ENCODE measurements at places on chromosomes 5 and 9. TPM values are rescaled to one million over a fixed set of nuclear protein-coding genes. Genes with fewer than 3 reads are reported as not detected.

The MYMK gene
- not detected for total RNA-seq

The SPATA6L gene
- 0.43 TPM for total RNA-seq

The HTR1A gene
- total RNA-seq = not detected

The IL13 gene
- total RNA-seq = not detected

The CDKN2B-AS1 gene
- 4.8 TPM for total RNA-seq

The SUSD3 gene
- 1.1 TPM for total RNA-seq

The UBE2R2 gene
- total RNA-seq = 15.2 TPM

The TTC16 gene
- 0.14 TPM for total RNA-seq

The KIAA0825 gene
- total RNA-seq = 3.0 TPM

The LRRC26 gene
- not detected for total RNA-seq

The CCL28 gene
- total RNA-seq = 0.43 TPM

The GABRP gene
- not detected for total RNA-seq

The LHX3 gene
- not detected for total RNA-seq

The IFNB1 gene
- total RNA-seq = not detected

The CTSV gene
- 0.37 TPM for total RNA-seq

The KCNN2 gene
- 0.43 TPM for total RNA-seq

The TSSK1B gene
- total RNA-seq = 0.09 TPM

The TMEM250 gene
- total RNA-seq = 24.7 TPM

The ARID3C gene
- 0.14 TPM for total RNA-seq

The TAF11L10 gene
- total RNA-seq = not detected

The RASGRF2 gene
- 8.0 TPM for total RNA-seq

The PCDHB3 gene
- 0.55 TPM for total RNA-seq

The RFESD gene
- total RNA-seq = 1.7 TPM

The DMRT3 gene
- not detected for total RNA-seq

The SLC25A2 gene
- total RNA-seq = 0.18 TPM

The CCDC192 gene
- total RNA-seq = not detected

The CARTPT gene
- not detected for total RNA-seq

The SOWAHA gene
- total RNA-seq = not detected

The RIOK2 gene
- 25.9 TPM for total RNA-seq

The STARD4 gene
- 81.2 TPM for total RNA-seq

The FER gene
- total RNA-seq = 20.1 TPM

The PROB1 gene
- total RNA-seq = 1.0 TPM

The MYOZ3 gene
- 0.14 TPM for total RNA-seq

The AGXT2 gene
- not detected for total RNA-seq

The TOR4A gene
- 13.5 TPM for total RNA-seq

The PDE8B gene
- total RNA-seq = 0.14 TPM

The NDUFB6 gene
- 52.5 TPM for total RNA-seq

The RIMOC1 gene
- 13.7 TPM for total RNA-seq

The RAB3C gene
- total RNA-seq = under 0.01 TPM

The GM2A gene
- total RNA-seq = 25.0 TPM

The CCNJL gene
- 0.18 TPM for total RNA-seq

The OLFML2A gene
- 6.5 TPM for total RNA-seq

The EDIL3 gene
- total RNA-seq = 18.2 TPM

The ENTREP1 gene
- total RNA-seq = not detected

The DIRAS2 gene
- 6.7 TPM for total RNA-seq

The IFNK gene
- not detected for total RNA-seq

The IRX1 gene
- total RNA-seq = not detected

The LIX1 gene
- total RNA-seq = not detected

The PRR7 gene
- 2.7 TPM for total RNA-seq

The CAAP1 gene
- total RNA-seq = 13.6 TPM

The ENTPD2 gene
- not detected for total RNA-seq

The VCAN gene
- 452 TPM for total RNA-seq

The OMD gene
- total RNA-seq = not detected

The SNX18 gene
- 96.2 TPM for total RNA-seq

The TSLP gene
- 3.4 TPM for total RNA-seq
